T-helper 2 cell (primary cell): ENCODE measurements at places on chromosomes 16 and 17.

DNA sequence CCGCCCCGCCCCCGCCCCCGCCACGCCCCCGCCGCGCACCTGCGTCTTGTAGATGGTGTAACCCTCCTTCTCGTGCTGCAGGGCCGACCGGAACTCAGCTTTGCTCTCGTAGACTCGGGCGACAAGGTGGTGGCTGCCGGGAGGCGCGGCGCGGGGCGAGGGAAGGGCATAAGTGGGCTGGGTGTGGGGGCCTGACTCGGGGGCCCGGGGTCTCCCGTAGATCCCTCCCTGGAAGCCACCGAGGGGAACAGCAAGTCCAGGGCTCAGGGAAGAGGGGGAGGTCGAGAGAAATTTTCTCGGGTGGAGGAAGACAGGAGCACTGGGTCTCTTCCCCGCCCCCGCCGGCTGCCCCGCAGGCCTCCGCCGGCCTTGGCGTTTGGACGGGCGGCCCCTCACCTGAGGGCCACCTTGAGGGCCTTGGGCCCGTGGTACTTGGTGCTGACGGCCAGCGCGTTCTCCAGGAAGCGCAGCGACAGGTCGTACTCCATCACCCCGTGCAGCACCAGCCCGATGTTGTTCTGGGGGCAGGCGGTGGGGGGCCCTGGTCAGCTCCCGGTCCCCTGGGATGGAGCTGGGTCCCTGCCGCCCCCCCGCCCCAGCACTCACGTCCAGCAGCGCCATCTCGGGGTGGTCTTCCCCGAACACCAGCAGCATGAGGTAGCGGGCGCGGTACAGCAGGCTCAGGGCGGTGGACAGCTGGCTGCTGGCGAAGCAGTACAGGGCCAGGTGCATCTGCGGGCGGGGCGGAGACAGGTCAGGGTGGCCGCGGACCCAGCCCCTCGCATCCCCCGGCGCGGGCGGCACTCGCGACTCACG lies 19.4 kb downstream of the CLUH start:
- DNase-seq, result no peak

GRCh38 chr17:8789743-8790142 lies 9.4 kb downstream of the MFSD6L start:
- DNase-seq, result no peak

GRCh38 chr17:57994436-57994835 lies 6.4 kb upstream of the VEZF1 start:
- no peak for DNase-seq

- DNase-seq, result no peak
Observed at GRCh38 chr16:72812672-72813071, 235.3 kb downstream of the ZFHX3 start.

DNA sequence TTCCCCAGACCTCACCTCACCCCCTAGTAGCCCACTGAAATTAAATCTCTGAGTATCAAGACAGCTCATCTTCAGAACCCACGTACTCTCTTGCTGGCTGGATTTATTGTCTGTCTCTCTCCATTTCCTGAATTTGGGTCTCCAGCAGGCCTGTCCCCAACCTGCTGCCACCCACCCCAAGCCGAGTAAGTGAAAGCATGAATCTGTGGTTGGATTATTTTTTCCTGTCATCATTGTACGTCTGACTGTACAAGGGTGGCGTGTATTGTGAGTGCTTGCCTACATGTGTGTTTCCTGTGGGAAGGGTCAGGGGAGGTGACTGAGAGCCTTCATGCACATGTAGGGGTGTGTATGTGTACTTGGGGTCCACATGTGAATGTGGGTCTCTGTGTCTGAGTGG lies 5.4 kb downstream of the TNP2 start:
- peak; percentile 41 for DNase-seq

GRCh38 chr17:19766421-19767270 lies 18.5 kb upstream of the ALDH3A1 start:
- DNase-seq, result peak; percentile 60

GRCh38 chr16:21940570-21940969 lies 12.6 kb upstream of the UQCRC2 start:
- DNase-seq, result no peak

DNA sequence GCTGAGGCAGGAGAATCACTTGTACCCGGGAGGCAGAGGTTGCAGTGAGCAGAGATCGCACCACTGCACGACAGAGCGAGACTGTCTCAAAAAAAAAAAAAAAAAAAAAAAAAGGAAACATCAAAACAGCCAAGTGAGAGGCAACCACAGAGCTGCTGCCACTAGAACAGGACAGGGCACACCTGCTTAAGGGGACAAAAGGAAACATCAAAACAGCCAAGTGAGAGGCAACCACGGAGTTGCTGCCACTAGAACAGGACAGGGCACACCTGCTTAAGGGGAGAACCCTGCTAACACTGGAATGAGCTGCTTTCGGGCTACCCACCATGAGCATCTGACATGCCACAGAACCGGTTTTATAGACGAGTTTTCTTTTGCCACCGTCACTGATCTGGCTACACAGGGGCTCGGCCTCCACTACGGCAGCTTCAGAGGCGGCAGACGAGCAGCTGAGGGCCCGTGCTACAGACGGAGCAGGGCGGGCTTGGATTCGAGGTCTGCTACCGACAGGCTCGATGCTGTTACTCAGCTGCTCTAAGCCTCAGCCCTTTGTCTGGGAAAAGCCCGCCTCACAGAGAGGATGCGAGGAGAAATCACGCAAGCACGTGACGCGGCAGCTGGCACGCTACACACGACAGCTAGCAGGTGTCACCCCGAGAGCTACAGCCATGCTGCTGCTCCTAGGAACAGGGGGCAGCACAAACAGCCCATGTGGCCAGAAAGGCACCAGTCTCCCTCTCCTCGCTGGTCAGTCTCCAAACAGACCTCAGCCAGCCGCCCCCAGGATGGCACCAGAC lies 2.0 kb downstream of the P4HB start:
- DNase-seq, result no peak
